MM.1S (cell line): ENCODE measurements at places on chromosomes 7 and 10.
A peak's percentile ranks its signal among the peaks of the same experiment; 100 is the strongest.

DNA sequence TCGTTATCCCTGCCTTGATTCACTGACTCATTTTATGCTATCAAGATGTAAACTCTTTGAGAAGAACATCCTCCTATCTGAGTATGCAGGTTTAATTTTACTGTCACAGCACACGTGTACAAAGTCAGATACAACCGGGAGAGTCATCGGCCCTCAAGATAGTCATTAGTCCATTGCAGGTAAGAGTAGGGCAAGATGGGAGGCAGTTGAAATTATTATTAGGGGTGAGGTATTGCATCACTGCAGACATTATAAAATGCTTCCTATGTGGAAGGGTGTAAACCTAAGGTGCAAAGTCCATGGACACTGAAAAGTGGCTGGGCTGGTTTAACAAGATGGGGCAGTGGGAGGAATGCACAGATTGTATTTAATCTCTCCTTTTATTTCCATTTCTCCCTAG lies 113.7 kb downstream of the ARL4A start:
- no peak for DNase-seq

DNA sequence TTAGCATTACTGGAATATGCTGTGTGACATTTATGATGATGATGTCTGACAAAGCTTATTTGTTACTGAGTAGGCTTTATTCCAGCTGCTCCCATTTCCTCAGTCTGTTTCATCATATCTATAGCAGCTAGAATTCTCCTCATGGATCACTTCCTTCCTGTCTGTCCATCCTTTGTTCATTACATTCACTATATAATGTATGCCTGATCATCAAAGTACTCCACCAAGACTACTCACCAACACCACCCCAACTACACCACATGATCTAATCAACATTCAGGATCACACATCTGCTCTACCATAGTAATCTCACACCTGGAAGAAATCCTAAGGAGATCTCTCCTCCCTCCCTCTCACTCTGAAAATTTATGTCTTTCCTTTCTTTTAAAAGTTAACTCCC lies 61.3 kb downstream of the APBB1IP start:
- no peak for DNase-seq

DNA sequence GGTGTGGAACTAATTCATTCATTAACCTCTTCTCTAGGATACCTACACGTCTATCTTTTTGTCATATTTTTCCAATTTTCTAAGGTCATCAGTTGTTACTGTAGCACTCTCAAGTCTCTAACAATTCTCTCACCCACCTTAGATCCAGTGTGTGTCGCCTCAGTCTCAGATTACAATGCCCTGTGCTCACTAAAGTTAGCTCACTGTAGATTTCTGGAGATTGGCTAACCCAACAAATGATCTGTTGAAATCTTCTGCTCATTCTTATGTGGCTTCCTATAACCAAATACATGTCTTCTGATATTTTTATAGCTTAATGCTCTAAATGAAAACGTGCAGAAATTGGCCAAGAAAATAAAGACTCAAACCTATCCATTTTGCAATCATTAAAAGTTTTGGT lies 142.6 kb downstream of the SLC25A13 start:
- DNase-seq = no peak

- peak; percentile 43 for DNase-seq
Observed at GRCh38 chr10:113454341-113455061, 98.4 kb upstream of the HABP2 start.

DNA sequence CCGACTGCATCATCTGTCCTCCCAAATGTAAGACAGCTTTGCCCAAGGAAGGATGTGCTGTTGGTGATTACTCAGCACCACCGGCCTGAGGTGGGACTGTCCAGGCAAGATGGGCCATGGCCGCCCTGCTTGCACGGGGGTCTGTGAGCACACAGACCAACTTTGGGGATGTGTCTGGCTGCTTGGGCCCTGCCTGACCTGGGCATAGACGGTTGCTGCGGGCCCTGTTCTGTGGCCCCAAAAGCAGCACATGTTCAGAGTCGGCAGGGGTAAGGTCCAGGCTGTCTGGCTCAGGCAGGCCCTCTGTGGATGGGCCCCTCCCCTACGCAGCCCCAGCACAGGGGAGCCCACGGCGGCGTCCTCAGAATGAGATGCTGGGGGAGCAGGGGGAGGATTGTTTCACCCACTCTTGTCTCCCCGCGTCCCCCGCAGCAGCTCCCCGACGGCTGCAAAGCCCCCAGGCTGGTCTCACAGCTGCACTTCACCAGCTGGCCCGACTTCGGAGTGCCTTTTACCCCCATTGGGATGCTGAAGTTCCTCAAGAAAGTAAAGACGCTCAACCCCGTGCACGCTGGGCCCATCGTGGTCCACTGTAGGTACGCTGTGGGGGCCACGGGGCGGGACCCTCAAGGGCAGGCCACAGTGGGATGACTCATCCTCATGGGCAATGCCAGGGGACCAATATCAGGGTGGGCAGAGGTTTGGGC lies 58.4 kb downstream of the MKI67 start:
- DNase-seq = no peak

GRCh38 chr10:6053816-6054631 lies 8.1 kb downstream of the IL2RA start:
- DNase-seq = no peak

GRCh38 chr7:121440857-121441503 lies 44.9 kb upstream of the FAM3C start:
- peak; percentile 34 for DNase-seq

GRCh38 chr7:136514776-136515175 lies 353.7 kb upstream of the CHRM2 start:
- no peak for DNase-seq

DNA sequence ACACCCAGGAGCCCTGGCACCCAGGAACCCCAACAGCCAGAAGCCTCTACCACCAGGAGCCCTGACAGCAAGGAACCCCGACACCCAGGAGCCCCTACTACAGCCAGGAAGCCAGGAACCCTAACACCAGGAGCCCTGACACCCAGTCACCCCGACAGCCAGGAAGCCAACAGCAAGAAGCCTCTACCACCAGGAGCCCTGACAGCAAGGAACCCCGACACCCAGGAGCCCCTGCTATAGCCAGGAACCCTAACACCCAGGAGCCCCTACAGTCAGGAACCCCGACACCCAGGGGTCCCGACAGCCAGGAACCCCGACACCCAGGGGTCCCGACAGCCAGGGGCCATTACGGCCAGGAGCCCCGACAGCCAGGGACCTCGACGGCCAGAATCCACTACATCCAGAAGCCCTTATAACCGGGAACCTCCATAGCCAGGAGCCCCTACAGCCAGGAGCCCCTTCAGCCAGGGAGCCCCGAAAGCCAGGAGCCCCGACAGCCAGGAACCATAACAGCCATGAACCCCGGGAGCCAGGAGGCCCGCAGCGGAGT lies 440 bp upstream of the GLRX3 start:
- no peak for DNase-seq

DNA sequence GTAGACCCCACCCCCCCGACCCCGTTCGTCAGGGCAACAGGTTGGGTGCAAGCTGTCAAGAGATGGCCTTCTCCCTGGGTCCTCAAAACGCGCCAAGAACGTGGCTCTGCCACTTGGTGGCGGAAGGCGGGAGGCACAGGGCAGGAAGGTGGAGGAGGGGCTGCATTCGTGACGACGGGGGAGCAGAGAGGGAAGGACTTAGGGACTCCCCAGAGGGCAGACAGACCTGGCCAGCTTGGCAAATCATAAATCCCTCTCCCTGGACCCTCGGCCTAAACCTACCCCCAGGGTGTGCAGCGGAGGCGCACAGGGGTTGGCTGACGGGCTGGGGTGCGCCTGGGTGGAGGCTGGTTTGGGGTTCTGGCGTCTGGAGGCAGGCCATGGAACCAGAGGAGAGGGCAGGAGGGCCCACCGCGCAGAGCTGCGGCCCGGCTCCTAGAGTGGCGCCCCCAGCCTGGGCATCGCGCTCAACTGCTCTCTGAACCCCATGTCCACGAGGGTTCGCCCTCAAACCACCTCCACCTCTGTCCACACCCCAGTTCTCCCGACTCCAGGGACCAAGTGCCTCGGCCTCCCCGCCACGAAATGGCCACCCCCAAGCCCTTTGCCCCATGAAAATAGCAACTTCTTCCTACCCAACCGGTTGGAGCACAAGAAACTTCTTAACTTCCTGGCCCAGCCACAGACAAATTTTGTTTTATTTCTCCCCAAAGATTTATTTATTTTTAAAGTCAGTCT lies 10.8 kb upstream of the GATA3 start:
- no peak for DNase-seq

GRCh38 chr7:139654276-139655181 lies 123.3 kb downstream of the HIPK2 start:
- DNase-seq = no peak

DNA sequence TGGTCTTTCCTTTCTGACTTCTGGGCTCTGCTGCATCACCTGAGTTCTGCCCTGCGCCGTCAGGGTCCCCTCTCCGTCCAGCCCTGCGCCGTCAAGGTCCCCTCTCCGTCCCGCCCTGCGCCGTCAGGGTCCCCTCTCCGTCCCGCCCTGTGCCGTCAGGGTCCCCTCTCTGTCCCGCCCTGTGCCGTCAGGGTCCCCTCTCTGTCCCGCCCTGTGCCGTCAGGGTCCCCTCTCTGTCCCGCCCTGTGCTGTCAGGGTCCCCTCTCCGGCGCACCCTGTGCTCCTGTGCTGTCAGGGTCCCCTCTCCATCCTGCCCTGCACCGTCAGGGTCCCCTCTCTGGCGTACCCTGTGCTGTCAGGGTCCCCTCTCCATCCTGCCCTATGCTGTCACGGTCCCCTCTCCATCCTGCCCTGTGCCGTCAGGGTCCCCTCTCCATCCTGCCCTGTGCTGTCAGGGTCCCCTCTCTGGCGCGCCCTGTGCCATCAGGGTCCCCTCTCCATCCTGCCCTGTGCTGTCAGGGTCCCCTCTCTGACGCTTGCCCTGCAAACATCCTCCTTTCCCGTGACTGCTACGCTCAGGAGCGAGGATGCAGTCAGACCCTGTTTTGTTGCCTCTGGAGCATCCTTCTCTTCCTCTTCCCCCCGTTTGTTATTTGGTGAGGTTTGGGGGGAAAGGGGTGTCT lies 66.4 kb downstream of the INPP5A start:
- no peak for DNase-seq

DNA sequence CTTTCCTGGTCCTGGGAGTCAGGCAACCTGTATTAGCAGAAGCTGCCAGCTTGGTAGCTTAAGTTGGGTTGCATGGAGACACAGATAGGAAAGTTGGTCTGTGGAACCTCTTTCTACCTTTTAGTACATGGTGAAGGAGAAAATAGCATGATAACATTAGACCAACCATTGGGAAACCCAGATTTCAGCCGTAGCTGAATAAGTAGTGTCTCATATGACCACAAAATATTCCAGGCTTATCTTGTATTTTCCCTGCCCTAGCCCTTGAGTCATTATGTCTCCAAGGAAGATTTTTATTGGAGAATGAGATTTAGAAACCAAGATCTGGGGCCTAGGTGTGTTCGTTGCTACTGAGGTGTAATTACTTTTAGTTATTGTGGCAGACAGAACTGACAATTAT lies 67.2 kb downstream of the CCSER2 start:
- DNase-seq = no peak

DNA sequence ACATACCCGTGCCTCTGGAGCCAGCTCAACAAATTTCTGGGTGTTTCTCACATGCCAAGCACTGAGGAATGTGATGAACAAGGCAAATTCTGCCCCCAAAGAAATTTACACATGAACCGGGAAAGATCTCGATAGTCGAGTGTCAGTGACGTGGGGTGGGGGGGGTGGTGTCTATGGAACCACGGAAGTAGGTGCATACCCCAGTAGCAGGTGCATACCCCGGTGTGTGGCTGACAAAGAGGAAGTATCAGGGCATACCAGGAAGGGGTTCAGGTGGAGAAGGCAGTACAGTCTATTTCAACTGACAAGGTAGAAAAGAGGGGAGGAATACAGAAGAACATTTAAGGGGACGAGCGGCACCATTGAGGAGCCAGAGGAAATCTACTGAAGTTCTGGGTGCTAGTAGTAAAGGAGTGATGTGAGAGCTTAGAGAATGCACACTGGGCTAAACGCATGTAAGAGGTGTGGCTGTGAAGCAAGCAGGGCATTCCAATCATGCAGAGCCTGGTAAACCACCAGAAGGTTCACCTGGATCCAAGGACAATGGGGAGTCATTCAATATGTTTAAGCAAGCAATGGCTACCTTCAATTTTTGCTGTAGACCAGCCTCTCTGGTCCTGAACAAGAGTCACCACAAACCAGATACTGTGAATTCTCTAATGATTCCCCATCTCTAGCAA lies 6.2 kb downstream of the CCDC6 start:
- DNase-seq = no peak

DNA sequence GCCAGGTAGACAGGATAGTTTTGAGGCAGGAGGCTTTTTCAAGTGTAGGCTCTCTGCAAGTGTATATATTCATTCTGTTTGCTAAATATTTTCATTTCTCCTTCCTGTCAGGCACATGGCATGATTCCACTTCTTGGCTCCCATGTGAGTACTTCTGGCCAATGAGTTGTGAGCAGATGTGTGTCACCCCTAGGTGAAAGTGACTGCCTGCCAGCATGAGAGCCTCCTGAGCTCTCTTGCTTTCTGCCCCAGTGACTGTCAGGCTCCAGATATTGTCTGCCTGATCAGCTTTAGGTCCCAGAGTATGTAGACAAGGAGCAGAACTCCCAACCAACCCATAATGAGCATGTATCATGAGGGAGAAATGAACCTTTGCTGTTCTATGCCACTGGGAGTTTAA lies 257.6 kb upstream of the NPY start:
- DNase-seq = no peak

- DNase-seq = no peak
Observed at GRCh38 chr10:30412901-30413300, 21.1 kb upstream of the MAP3K8 start.

- no peak for DNase-seq
Observed at GRCh38 chr7:101537205-101537604, 91.9 kb downstream of the MYL10 start.

- DNase-seq = peak; percentile 63
Observed at GRCh38 chr10:118543714-118544400, 51.6 kb downstream of the PRLHR start.

- DNase-seq = peak; percentile 67
Observed at GRCh38 chr7:73521636-73522104, 423 bp downstream of the BAZ1B start.
